MG63 (cell line): ENCODE measurements at places on chromosomes 3 and 15.

- DNase-seq: peak; percentile 50
Observed at GRCh38 chr3:140206196-140207040, 271.4 kb downstream of the CLSTN2 start.

GRCh38 chr15:60787837-60788691, 309.1 kb upstream of the ICE2 start:
- DNase-seq: no peak

GRCh38 chr3:100396967-100397366, 3.9 kb downstream of the TOMM70 start:
- DNase-seq: no peak

- DNase-seq: no peak
Observed at GRCh38 chr3:104244680-104245220, 1122.0 kb upstream of the ALCAM start.

DNA sequence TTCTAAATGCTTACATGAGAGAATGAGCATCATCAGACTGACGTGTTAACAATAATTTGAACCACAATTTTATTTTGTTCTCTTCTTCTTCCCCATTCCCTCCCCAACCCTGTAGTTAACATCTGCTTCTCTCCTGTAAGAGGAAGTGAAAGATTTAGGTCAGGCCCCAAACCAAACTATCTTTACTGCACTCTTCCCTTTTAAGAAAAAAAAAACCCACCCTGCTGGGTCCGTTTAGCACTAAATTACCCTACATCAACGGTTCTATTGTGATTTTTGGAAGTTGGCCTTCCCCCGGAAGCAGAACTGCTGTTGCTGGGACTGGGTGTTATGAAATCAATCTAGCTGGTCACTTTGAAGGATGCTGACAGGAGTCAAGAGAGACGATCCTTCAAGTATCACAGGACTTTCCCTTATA, 49.4 kb downstream of the NFKBIZ start:
- no peak for DNase-seq

- DNase-seq: no peak
Observed at GRCh38 chr3:30657914-30658313, 51.5 kb downstream of the TGFBR2 start.

DNA sequence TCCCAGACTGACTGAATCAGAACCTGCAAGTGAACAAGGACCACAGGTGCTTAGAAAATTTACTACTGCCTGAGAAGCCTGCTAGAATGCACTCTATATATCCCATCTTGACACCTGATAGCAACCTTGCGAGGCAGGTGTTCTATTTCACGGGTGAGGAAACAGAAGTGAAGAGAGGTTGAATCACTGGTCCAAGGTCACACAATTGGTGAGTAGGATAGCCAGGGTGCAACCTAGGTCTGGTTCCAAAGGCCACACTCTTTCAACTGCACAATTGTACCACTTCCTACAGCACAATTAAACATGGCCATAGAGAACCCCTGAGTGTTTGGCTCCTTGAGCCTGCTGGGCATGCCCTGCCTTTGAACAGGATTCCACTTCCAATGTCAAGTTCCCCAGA, 87.0 kb downstream of the RAB11A start:
- DNase-seq: no peak

DNA sequence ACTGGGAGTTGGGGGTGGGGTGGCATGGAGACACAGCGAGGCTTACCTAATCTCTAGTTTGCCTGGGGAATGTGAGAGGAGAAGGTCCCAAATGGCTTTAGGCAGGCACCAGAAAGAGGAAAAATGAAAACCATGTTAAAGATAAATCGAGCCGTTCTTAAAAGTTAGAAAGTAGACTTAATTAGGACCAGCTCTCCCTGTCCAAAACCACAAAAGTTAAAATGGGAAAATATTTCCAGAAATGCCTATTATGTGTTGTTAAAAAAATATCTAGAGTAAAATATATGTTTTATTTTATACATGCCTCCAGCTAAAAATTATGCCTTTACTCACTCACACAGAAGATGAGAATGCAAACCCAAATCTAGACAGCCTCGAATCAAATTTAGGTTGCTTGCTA, 50.1 kb downstream of the LRTM1 start:
- no peak for DNase-seq

GRCh38 chr3:162777118-162777517, 1280.5 kb downstream of the OTOL1 start:
- DNase-seq: no peak

GRCh38 chr15:62390791-62391640, 225.9 kb upstream of the C2CD4B start:
- peak; percentile 53 for DNase-seq

GRCh38 chr3:106687905-106688304, 689.3 kb upstream of the CCDC54 start:
- DNase-seq: no peak

GRCh38 chr3:38173834-38174418, 8.6 kb downstream of the OXSR1 start:
- DNase-seq: no peak

GRCh38 chr3:77348244-77348855, 308.5 kb downstream of the ROBO2 start:
- DNase-seq: peak; percentile 0

- peak; percentile 11 for DNase-seq
Observed at GRCh38 chr15:37981775-37982174, 47.3 kb downstream of the TMCO5A start.

- DNase-seq: no peak
Observed at GRCh38 chr3:152069871-152070270, 196.4 kb downstream of the SUCNR1 start.

DNA sequence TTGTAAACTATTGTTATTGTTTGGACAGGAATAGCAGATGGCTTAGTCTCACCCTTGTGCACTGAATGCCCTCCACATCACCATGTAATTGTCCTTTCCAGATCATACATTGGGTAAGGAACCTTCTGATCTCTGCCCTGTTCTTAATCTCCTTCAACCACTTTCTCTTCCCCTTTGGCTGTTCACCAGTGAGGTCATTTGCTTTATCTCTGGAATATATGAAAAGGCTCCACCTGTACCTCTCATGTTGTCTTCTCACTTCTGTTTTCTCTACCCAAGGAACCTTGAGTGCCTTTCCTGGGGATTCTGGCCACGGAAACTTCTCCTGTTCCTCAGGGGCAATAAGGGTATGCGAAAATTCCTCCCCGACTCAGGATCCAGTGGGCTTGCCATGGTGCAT, 28.5 kb downstream of the MCTP2 start:
- no peak for DNase-seq

- peak; percentile 64 for DNase-seq
Observed at GRCh38 chr3:184289426-184289938, 9.6 kb upstream of the PSMD2 start.

DNA sequence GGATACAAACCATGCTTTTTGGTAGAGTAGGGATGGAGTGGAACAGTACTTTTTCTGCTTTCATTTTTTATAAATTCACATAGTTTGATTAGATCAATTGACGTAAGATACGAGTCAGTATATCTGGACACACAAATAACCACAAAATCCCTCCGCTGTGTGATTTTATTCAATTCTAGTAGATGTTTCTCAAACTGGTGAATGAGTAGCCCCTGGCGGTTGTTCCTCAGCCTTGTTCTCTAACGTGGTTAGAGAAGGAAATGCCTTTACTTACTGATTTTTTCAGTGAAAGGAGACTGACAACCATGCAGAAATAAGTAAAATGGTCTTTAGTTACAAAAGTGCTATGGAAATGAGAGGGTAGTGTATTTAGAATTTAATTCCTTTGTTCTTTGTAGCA, 161.0 kb downstream of the TCF12 start:
- no peak for DNase-seq

DNA sequence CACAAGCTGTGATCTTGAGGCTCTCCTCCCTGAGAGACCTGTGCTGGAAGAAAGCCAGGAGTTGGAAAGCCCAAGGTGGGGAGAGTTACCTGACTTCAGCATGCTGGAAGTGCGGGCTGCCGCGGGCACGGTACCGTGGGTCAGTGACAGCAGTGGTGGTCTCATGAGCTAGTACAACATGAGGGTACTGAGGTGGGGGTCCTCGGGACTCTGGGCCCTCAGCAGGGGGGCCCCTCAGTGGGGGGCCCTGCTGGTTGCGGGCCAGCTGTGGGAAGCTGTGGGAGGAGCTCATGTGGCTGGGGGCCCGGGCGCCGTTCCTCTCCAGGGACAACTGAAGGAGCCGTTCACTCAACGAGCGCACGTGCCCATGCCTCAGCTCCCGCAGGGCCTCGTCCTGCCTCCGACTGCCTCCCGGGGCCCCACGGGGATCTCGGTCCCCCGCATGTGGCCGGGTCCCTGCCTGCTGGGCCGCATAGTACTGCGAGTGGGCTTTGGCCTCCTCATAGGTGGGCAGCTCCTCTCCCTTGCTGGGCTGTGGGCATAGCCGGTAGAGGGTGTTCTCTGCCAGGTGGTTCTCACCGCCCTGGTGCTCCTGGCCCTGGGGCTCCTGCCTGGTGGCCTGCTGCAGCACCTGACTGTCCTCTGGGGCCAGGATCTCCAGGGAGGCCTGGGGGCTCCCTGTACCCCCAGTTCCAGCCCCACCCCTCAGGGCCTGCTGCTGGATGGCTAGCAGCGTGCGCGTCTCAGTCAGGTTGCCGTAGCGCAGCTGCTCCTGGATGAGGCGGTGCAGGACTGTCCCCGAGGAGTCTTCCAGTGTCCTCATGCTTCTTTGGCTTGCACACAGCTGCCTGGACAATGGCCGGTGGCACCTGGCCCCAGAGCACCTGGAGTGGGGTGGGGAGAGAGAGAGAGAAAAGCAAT, 3.4 kb downstream of the AMOTL2 start:
- DNase-seq: no peak

DNA sequence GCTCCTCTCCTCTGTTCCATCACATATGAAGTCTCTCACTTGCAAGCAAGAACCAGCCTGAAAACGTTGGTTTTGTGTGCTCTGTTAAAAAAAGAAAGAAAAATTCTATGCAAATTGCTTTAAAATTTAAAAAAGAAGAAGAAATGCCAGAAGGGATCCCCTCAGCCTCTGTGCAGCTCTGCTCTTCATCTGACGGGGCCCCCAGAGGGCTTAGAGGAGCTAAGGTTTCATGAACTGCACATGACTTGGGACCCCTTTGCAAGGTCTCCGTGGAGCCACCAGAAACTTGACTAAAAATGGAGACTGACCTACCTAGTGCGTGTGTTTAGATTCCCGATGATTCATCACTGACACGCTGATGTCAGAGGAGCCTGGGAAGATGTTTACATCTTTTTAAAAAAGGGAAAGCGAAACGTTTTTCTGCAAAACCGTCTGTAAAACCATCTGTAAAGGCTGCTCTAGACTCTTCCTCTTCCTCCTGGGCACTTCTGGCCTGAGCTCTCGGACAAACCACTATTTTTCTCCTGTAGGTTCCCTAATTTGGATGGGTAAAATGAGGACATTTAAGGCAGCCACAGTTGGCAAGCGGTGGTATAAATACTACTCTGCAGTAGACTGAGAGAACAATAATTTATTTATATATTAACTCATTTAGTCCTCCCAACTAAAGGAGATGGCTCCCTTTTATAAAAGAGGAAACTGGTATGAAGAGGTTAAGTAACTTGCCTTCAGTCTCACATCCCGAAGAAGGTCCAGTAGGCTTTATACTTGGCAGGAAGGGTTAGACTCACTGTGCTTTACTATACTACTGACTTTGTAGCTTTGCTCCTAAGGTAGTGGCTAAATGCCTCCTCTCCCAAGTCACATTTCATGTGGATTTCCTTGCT, 67.2 kb upstream of the POLG start:
- peak; percentile 58 for DNase-seq

DNA sequence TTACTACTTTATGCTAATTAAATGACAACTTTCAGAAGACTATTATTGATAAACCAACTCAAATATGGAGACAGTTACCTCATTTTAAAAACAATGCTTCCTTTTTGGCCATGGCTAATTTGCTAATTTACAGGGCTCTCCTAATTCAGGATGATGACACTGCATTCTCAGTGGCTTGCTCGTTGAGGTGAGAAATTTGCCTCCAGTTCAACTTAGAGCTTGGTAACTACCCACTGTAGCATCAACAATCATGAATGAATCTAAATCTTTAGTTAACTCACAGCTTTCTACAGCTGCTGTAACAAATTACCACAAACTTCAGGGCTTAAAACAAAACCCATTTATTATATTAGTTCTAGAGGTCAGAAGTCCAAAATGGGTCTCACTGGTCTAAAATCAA, 14.0 kb downstream of the PBRM1 start:
- DNase-seq: no peak

DNA sequence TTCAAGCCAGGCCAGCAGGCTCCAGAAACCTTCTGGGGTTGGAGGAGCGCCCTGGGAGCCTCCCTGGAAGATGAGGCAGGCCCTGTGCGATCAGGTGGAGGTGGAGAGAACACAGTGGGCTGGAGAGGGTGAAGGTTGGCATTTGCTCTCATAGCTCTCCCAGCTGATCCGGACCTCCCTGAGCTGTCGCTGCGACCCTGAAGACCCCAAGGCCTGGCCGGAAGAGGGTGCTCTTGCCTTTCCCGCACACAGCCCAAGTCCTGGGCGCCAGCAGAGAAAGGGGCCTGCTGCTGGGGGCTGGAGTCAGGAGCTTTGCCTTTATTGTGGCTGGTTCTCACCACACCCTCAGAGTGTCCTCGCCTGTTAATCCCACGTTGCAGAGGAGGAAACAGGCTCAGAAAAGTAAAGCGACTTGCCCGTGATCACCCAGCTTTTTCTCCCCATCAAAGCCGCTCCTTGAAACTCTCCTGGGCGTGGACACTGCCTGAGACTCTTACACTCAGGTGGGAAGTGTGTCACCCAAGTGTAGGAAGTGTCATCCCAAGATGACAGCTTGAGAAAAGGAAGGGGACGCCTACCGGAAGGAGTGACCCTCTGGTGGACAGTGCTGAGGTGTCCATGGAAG, 8.6 kb upstream of the RPL29 start:
- no peak for DNase-seq

DNA sequence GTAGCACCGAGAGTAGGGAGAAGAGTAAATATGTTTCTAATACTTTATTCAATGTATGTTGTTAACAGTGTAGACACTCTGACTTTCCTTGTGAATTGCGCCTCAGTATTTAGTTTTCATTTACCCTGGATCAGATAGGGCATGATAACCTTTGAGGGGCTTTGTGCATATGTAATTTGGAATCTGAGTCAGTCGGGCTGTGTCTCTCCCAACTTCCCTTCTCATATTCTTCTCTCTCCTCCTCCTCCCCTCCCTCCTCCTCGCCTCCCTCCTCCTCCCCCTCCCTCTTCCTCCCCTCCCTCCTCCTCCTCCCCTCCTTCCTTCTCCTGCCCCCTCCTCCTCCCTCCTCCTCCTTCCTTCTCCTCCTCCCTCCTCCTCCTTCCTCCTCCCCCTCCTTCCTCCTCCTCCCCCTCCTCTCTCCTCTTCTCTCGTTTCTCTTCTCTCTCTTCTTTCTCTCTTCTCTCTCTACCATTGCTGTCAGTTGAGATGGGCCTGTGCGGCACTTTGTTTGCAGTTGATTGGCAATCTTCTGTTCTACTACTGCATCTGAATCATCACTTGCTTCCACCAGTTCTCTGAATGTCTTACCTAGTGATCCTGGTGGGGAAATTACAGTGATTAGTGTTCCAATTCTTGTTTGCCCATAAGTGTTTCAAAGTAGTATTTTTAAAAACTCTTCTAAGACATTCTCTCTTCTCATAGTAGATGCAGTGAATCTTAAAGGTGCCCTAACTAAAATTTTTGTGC, 162.3 kb downstream of the PGPEP1L start:
- DNase-seq: no peak

DNA sequence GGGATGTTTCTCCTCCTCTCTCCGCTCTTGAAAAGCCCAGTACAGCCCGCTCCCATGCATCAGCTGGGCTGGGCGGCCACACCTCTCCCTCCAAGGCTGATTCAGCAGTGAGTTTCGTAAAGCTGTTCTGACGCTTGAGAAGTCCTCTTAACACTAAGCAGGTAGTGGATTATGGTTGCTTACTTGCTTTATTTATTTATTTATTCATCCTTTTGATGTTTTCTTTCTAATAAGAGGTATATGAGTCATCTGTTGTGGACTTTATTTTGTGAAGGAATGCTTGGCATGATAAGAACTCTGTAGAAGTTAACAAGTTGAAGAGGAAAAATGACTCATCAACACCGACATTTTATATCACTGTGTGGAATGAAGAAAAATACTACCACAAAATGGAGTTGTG, 285.0 kb downstream of the SQOR start:
- DNase-seq: peak; percentile 5
